CD4-positive, alpha-beta T cell treated with Interleukin-2 at 100 ng/mL for 4 hours (primary cell): ENCODE measurements at places on chromosomes 16 and 17.

DNA sequence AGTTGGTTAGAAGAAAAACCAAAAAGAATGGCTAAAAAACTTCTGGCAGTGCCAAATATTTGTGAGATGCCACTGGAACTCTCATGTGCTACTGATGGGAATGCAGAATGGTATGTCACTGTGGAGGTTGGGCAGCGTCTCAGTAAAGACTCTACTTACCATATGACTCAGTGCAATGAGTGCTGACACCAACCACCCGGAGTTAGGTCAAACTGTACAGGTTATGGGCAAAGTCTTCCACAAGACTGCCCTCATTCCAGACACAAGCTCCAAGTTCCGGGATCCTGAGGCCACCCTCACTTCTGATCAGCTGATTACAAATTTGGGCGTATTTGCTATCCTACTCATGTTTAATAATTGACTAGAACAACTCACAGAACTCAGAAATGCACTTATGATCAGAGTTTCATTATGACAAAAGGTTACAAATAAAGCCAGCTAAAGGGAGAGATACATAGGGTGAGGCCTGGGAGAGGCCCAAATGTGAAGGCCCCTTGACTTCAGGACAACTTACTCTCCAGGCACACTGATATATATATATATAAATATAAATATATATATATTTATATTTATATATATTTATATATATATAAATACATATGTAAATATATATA is 114.9 kb downstream of the TRIM37 start:
- DNase-seq, result no peak

DNA sequence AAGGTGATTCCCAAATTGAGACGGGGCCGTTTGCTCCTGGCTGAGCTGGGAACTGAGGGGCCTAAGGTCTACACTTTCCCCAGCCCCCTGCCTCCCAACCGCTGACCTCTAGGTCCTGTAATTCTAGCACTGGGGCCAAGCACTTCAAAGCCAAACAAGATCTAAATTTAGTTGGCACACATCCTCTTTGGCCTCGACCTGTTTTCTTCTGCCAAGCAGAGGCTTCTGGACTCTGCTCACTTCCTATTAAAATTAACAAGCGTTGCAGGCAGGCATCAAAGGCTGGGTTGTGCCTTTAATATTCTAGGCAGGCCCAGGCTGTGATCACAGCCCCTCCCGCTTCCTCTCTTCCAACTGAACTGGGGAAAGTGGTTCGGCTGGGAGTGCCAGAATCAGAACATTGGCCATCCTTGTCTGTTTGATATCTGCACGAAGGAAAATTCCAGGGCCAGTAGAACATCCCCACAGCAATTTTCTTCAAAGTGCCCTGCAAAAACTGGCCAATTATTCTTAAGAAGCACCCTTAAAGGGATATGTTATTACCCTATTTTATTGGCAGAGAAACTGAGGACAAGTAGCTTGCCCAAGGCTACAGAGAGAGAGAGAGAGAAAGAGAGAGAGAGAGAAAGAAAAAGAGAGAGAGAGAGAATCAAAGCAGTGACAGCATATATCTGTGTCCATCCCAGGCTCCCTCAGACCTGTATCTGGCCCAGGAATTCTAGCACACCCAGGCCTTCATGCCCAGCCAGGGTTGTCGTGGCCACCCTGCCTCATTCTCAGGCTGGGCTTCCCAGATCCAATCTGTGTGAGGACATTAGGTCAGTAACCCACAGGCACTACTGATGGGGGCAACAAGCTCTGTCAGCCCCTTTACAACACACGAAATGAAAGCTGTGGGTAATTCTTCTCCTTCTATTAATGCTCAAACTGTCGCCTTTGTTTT is 12.8 kb upstream of the MT4 start:
- DNase-seq, result no peak

DNA sequence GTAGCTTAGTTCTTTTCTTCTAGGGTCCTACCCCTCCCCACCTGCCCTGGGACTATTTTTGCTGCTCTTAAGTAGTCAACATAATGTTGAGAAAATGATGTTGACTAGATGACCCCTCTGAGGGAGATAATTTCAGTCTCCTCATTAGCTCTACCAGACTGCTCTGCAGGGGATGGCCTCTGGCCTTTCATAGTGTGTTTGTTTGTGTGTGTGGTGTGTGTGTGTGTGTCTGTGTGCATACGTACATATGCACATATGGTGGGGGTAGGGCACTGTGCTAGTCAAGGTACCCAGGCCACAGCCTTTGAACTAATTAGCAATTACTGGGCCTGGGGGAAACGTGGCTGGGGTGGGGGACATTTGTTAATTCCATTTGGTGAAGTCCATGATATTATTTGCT is 254.0 kb downstream of the SHISA9 start:
- DNase-seq, result no peak

DNA sequence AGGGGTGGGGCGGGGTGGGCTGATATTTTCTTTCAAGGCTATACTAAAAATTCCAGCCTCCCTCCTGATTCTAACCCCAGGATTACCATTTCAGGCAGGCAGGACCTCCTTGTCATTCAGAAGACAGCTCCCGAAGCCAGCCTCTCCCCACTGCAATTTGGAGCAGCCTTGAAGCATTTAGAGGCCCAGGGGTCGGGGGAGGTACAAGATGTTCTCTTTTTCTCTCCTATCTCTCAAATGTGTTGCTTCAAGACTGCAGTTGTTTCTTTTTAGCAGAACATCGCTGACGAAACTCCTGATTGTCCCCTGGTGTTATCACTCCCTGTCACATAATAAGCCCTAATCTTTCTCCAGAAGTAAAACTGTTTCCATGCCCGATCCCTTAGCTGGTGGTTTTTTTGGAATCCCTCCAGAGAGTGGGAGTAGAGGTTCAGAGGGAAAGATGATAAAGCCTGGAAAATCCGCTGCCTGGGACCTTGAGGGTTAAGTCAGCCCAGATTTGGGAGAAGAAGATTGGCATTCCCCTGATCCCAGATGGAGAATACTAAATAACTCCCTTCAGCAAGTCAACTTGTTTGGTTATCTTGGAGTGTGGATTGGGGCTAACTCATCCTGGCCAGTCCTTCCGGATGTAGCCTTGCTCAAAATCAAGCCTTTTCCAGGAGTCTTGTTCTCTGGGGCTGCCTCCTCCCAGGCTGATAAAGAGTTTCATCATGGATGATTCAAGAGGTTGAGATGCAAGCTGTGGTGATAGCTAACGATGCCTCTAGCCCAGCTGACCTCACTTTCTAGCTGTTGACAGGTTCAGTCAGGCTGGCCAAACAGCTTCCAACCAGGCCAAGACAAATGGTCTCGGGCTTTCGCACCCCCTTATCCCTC is 71.3 kb downstream of the SOX9 start:
- DNase-seq, result no peak

- DNase-seq, result no peak
Measured at GRCh38 chr17:2798188-2798587, 1.9 kb downstream of the RAP1GAP2 start.

DNA sequence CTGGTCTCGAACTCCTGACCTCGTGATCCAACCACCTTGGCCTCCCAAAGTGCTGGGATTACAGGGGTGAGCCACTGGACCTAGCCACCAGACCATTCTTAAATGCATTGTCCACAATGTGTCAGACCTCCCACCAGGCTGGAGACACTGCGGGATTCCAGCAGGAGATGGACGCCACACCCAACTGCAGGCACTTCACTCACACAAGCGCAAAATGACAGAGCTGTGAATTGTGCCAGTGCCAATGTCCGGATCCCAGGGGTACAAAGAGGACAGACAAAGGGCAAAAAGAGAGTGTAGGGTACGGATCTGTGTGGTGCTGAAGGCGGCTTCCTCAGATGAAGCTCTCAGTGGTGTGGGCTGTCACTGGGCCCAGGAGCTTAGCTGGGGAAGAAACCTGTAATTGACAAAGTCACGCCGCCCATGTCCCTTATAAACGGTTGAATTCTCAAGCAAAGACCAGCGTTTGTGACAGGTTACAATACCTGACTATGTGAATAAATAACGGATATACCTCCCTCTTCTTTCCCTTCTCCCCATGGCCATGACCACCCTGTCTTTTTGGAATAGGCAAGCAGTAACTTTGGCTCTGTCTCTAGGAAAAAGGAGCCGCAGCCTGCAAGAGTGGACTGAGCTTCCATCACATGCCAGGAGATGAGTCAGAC is 40.0 kb downstream of the HS3ST3A1 start:
- DNase-seq, result no peak

GRCh38 chr16:55499951-55500529 is 8.8 kb upstream of the LPCAT2 start:
- DNase-seq, result no peak

GRCh38 chr17:40605306-40605705 is 40.0 kb upstream of the CCR7 start:
- DNase-seq, result peak; percentile 93

DNA sequence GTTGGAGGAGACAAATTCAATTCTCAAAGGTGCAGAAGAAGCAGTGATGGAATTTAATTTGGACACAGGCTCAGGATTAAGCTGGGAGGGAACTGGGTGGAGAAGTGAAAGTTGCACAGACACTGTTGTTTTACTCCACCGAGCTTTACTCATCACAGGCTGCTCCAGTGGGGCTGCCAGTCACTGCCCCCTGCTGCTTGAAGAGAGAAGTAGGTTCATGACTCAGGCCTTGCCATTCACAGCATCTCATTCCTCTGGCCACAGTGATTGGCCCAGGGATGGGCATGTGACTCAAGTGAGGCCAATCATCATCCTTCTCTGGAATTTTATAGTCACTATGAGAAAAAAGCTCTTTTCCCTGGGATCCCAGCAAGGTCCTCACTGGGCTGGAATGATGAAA is 11.8 kb downstream of the GNAO1 start:
- DNase-seq, result peak; percentile 79

- peak; percentile 80 for DNase-seq
Measured at GRCh38 chr17:74282587-74283370, 8.7 kb downstream of the DNAI2 start.

DNA sequence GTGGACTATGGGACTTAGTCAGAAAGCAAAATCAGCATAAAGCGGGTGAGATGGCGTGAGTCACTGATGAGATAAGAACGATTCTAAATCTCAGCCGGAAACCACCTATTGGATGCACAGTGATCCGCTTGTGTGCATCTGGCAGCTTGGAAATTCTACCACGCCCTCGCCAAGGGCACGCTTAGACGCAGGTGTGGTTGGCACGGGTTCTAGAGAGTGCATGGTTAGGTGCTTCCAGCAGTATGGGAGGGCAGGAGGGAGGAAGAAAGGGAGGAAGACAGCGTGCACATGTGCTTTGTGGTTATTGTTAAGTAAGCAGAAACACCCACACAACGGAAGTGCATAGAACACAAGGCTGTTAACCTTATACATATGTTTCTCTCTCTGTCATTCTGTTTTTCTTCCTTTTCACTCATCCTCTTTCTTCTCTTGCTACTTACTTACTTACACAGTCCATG is 374.0 kb upstream of the ASIC2 start:
- peak; percentile 19 for DNase-seq

- no peak for DNase-seq
Measured at GRCh38 chr17:50263331-50264262, 10.7 kb upstream of the TMEM92 start.
